CD4-positive, alpha-beta T cell treated with Interleukin-12 subunit alpha and Interleukin-12 subunit beta, for 1 hour (primary cell): ENCODE measurements at places on chromosomes 4 and X.
A peak's percentile ranks its signal among the peaks of the same experiment; 100 is the strongest.

DNA sequence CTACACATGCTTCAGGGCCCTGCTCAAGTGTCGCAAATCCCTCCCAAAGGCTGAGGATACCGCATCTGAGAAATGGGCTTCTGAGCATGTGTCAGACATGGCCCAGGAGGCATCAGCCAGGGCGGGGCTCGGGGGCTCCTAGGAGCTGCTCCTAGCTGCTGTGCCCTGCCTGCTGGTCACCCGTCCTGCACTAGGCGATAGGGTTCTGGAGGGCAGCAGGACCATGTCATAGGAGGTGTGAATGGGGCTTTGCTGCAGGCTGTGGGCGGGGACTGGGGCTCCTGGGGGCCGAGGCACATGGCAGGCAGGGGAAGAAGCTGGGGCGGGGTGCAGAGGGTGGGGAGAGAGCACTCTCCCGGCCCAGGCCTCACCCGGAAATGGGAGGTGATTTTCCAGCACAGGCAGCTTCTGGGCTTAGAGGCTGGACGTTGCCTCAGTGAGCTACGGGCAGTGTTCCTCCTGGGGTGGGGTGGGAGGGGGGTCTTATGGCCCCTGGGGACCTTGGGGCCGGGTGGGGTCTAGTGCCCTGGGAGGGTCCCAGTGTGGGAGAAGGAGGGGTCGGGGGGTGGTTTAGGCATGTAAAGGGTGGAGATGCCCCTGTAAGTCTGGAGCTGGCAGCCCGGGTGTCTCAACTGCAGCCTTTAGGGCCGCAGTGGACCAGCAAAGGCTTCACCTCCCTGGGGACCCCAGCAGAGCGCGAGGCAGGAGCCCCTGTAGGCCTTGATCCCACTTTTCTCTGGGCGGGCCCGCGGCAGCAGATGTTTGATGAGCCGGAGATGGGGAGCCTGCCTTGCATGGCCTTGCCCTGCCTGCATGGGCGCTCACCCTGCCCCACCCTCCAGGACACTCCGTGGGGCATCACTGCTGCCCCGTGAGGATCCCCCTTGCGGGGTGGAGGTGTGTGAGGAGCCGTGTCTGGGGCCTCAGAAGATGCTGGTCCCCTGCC lies 98.6 kb upstream of the LRPAP1 start:
- no peak for DNase-seq

GRCh38 chr4:128600410-128600809 lies 209.1 kb upstream of the JADE1 start:
- no peak for DNase-seq

- DNase-seq = no peak
Measured at GRCh38 chrX:154373340-154374306, 811 bp downstream of the FLNA start.

DNA sequence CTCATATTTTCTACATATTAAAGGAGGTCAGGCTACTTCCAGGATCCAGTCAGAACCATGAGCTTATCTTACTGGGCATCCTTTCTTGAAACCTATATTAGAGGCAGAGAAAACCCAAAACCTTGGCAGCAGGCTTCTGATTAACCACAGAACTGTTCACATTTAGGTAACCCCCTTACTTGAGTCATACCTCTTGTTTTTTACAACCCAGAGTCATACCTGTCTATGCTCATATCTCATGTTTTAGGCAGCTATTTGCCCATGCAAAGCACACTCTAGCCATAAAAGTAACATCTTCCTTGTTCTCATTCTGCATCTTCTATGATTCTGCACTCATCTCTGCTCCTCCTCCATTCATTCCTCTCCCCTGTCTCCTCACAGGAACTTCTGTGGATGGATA lies 138.0 kb upstream of the SMIM31 start:
- DNase-seq = no peak

- no peak for DNase-seq
Measured at GRCh38 chrX:46263494-46263893, 281.7 kb downstream of the ZNF674 start.

- DNase-seq = peak; percentile 78
Measured at GRCh38 chrX:38803588-38804431, 2.6 kb downstream of the MID1IP1 start.

DNA sequence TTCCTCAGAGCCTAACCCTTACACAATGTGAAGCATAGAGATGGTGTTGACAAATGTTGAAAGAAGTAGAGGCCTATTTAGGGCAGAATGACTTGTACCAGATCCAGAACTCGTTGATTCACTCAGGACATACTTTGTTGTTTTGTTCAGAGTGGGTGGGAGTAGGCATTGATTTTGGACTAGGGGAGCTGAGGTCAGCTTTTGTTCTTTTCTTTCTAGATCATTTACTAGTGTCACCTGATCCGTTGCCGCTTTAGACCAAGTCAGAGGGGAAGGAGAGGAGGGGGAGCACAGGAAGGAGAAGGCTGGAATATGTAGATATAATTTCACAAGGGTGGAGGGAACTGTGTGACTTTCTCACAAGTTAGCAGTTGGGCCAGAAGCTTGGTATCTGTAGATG lies 282.4 kb upstream of the GPC4 start:
- no peak for DNase-seq
